ENCODE measurements at places on chromosomes 6 and 20.

DNA sequence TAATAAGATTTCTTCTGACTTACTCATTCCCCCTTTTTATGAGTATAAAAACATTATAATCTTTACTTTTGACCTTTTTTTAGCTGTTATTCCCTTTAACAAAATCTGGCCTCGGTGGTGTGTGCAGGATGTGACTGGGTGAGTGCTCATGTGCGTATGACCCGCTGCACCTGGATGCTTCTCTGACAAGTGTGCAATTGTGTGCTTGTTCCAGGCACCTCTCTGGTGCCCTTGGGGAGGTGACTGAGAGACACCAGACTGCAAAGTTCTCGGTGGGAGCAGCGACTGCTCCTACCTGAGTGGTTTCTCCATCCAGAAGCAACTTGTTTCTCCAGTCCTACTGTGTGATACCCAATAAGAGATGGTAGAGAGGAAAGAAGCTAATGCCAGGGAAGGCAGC is 65.0 kb downstream of the ISM1 start:
- no peaks in the 10 kb centered on the region for H3K4me1 ChIP-seq
- no peak overlapping the region for H3K4me3 ChIP-seq
- no peak overlapping the region for H3K27ac ChIP-seq
- DNase-seq: no peak
- H3K27me3 ChIP-seq: no peaks in the 10 kb centered on the region
- no peaks in the 10 kb centered on the region for H3K36me3 ChIP-seq

DNA sequence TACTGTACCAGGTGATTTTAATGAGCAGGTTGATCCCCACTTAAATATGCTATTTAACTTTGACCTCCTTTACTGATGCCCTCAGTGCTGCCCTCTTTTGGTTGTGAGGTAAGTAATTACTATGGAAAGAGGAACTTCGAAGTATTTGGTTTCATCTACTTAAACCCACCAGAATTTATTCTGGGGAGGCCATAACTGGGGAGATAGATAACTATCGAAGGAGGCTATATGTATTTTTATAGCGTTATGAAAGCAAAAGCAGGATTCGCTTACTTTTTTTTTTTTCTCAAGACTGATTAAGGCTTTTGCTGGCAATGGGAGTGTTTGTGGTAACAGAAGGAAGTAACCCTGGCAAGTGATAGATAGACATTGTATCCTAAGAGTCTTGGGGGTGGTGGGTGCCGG is 168.9 kb upstream of the CENPW start:
- no peak overlapping the region for H3K27ac ChIP-seq
- H3K27me3 ChIP-seq: no peaks in the 10 kb centered on the region
- no peak overlapping the region for H3K4me3 ChIP-seq
- DNase-seq: peak; percentile 4
- H3K36me3 ChIP-seq: no peaks in the 10 kb centered on the region
- H3K4me1 ChIP-seq: no peaks in the 10 kb centered on the region

DNA sequence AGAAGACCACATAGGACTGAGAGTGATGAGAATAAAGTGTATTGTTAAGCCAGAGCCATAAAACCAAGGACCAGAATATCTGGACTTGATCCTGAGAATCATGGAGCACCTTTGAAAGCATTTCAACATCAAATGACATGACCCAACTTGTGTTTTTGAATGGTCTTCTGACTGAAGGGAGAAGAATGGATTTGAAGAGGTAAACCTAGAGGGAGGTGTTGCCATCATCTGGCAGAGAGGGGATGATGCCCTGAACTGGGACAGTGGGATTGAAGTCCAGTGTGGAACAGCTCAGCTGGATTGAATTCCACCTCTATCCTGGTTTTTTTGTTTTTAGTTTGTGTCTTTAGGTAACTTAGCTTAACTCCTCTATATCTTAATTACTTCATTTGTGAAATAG is 570.0 kb downstream of the TBC1D32 start:
- no peak for DNase-seq
- H3K36me3 ChIP-seq: no peaks in the 10 kb centered on the region
- H3K27ac ChIP-seq: no peak overlapping the region
- no peaks in the 10 kb centered on the region for H3K27me3 ChIP-seq

GRCh38 chr6:41821266-41821665 is 33.8 kb downstream of the TOMM6 start:
- DNase-seq: no peak
- no peak overlapping the region for H3K27ac ChIP-seq
- H3K4me1 ChIP-seq: no peaks in the 10 kb centered on the region
- no peak overlapping the region for H3K4me3 ChIP-seq
- H3K36me3 ChIP-seq: no peaks in the 10 kb centered on the region

DNA sequence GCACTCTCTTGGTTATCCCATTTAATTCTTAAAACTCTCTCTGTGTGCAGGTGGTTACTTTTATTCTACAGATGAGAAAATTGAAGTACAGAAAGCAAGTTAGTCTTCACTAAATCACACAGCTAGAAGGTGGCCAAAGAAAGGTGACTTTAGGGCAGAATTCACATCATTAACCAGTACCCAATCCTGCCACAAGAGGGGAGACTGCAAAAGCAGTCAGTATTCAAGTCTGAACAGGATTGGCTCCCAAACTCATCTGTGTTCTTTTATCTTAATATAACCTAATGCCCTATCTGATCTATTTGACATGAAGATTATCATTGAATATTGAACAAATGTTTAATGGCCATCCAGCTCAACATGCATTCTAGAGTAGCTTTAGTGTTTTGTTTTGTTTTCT is 225.3 kb upstream of the FAM83B start:
- H3K27me3 ChIP-seq: no peaks in the 10 kb centered on the region
- no peak overlapping the region for H3K27ac ChIP-seq
- no peaks in the 10 kb centered on the region for H3K4me1 ChIP-seq
- H3K36me3 ChIP-seq: no peaks in the 10 kb centered on the region

GRCh38 chr6:145327586-145327985 is 407.7 kb downstream of the EPM2A start:
- H3K27me3 ChIP-seq: no peaks in the 10 kb centered on the region
- H3K4me3 ChIP-seq: no peak overlapping the region
- no peaks in the 10 kb centered on the region for H3K36me3 ChIP-seq
- DNase-seq: peak; percentile 14

GRCh38 chr6:33978412-33979150 is 167.3 kb downstream of the GRM4 start:
- H3K36me3 ChIP-seq: no peaks in the 10 kb centered on the region
- H3K4me3 ChIP-seq: no peak overlapping the region
- peaks cover 6% of the 10 kb centered on the region for H3K4me1 ChIP-seq

DNA sequence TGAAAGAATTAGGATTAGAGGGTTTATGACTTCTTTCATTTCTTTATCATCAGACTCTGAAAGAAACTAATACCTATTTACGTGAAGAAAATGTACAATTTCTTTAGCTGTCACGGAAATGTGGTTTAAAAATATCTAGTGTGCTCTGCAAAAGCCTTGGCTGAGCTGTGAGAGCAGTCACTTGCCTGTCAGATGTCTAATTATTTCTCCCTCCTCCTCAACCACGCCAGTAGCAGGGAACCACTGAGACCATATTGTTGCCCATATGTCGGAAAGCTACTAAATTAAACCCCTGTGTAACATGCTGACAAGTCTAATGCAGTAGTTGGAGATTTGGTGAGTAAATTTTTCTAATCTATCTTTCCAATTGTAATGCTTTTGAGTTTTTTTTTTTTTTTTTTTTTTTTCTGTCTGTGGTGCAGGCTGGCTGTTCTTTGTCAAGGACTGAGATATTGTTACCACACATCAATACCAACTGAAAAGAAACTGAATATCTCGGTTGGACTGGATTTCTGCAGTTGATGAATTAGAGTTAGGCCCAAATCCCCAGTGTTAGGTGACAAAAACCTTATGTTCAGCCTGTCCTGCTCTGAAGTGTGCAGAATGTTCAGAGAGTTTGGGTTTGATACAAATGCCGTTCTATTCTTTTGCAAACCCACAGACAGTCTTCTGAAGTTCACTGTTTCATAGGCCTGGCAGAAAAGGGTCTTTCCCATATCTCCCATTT is 302.9 kb upstream of the SYNCRIP start:
- H3K27me3 ChIP-seq: no peaks in the 10 kb centered on the region
- DNase-seq: no peak
- no peak overlapping the region for H3K4me3 ChIP-seq

GRCh38 chr20:461254-462198 is 807 bp downstream of the TBC1D20 start:
- DNase-seq: peak; percentile 38
- no peaks in the 10 kb centered on the region for H3K27me3 ChIP-seq
- peaks cover 3% of the 10 kb centered on the region for H3K4me1 ChIP-seq
- H3K27ac ChIP-seq: peak overlapping the region; percentile 89
- H3K4me3 ChIP-seq: peak overlapping the region; percentile 93

DNA sequence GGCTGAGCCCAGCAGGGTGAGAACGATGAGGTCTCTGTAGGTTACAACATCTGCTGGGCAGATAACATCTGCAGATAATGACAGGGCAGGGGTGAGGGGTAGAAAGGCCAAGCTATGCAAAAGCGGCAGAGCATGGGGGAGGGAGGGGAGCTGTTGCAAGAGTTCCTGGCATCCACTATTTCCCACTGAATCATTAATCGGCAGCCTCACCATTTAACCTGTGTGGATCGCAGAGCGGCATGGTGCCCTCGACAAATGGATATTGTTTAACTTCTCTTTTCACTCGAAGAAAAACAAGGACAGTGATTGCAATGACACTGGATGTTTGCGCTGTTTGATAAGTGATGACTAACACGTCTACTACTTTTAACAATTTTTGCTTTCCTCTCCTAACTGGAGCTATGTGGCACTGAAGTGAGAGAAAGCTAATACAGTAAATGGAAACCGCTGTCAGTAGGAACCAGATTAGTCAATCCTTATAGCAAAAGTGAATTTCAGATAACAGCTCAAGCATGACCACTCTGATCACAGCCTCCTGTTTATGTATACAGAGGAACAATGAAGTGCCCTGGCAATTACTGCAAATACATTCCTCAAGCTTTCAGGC is 381.5 kb downstream of the TFAP2A start:
- H3K4me1 ChIP-seq: peaks cover 4% of the 10 kb centered on the region
- no peak overlapping the region for H3K27ac ChIP-seq
- DNase-seq: peak; percentile 82
- H3K36me3 ChIP-seq: no peaks in the 10 kb centered on the region
- no peaks in the 10 kb centered on the region for H3K27me3 ChIP-seq

- H3K36me3 ChIP-seq: no peaks in the 10 kb centered on the region
- no peaks in the 10 kb centered on the region for H3K4me1 ChIP-seq
- no peak overlapping the region for H3K27ac ChIP-seq
Observed at GRCh38 chr6:16953905-16954304, 147.9 kb upstream of the STMND1 start.

GRCh38 chr6:7535498-7535897 is 6.0 kb upstream of the DSP start:
- H3K36me3 ChIP-seq: no peaks in the 10 kb centered on the region
- DNase-seq: peak; percentile 6
- peaks cover 4% of the 10 kb centered on the region for H3K4me1 ChIP-seq
- no peak overlapping the region for H3K4me3 ChIP-seq
- no peak overlapping the region for H3K27ac ChIP-seq

GRCh38 chr6:32200711-32201475 is 8.4 kb upstream of the GPSM3 start:
- no peaks in the 10 kb centered on the region for H3K27me3 ChIP-seq
- peaks cover 6% of the 10 kb centered on the region for H3K4me1 ChIP-seq
- no peak overlapping the region for H3K27ac ChIP-seq
- no peak overlapping the region for H3K4me3 ChIP-seq

DNA sequence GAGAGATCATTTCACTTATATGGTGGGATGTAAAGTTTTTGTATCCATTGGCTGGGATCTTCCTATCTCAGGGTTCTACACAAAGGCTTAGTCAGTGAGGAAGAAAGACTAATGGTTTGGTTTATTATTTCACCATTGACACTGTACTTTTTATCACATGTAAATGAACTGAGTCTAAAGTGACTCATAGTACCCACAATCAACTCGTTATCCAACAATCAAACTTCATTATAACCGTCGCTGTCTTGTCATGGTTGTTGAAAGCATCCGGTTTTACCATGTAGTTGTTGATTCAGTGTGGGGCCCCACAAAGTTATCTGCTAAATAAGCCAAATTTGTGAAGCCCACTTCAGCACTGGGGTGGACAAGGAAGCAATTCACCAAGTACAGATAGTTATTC is 55.8 kb upstream of the MTRF1L start:
- H3K27ac ChIP-seq: no peak overlapping the region
- no peaks in the 10 kb centered on the region for H3K4me1 ChIP-seq
- H3K4me3 ChIP-seq: no peak overlapping the region
- H3K36me3 ChIP-seq: no peaks in the 10 kb centered on the region

GRCh38 chr6:123168892-123169773 is 173.1 kb downstream of the CLVS2 start:
- no peak for DNase-seq
- no peak overlapping the region for H3K27ac ChIP-seq
- no peaks in the 10 kb centered on the region for H3K4me1 ChIP-seq
- H3K36me3 ChIP-seq: no peaks in the 10 kb centered on the region

GRCh38 chr6:92364948-92365541 is 1054.3 kb downstream of the EPHA7 start:
- H3K27me3 ChIP-seq: no peaks in the 10 kb centered on the region
- no peak overlapping the region for H3K27ac ChIP-seq
- no peaks in the 10 kb centered on the region for H3K36me3 ChIP-seq
- DNase-seq: no peak

GRCh38 chr6:6716998-6717763 is 128.7 kb downstream of the LY86 start:
- DNase-seq: no peak
- no peak overlapping the region for H3K27ac ChIP-seq
- no peaks in the 10 kb centered on the region for H3K4me1 ChIP-seq
- H3K4me3 ChIP-seq: no peak overlapping the region
- H3K27me3 ChIP-seq: no peaks in the 10 kb centered on the region
- no peaks in the 10 kb centered on the region for H3K36me3 ChIP-seq

GRCh38 chr20:23456409-23456808 is 3.7 kb upstream of the CST11 start:
- H3K4me3 ChIP-seq: no peak overlapping the region
- DNase-seq: no peak
- H3K27ac ChIP-seq: no peak overlapping the region
- no peaks in the 10 kb centered on the region for H3K36me3 ChIP-seq

GRCh38 chr20:6061544-6061943 is 7.7 kb upstream of the LRRN4 start:
- no peaks in the 10 kb centered on the region for H3K36me3 ChIP-seq
- H3K4me3 ChIP-seq: no peak overlapping the region
- H3K4me1 ChIP-seq: peaks cover 15% of the 10 kb centered on the region

Measured in trophoblast cell (in vitro differentiated cells and primary cell).